ENCODE measurements at places on chromosomes 6 and 20.

GRCh38 chr20:51666126-51666525 lies 102.1 kb downstream of the ATP9A start:
- no peak for DNase-seq

DNA sequence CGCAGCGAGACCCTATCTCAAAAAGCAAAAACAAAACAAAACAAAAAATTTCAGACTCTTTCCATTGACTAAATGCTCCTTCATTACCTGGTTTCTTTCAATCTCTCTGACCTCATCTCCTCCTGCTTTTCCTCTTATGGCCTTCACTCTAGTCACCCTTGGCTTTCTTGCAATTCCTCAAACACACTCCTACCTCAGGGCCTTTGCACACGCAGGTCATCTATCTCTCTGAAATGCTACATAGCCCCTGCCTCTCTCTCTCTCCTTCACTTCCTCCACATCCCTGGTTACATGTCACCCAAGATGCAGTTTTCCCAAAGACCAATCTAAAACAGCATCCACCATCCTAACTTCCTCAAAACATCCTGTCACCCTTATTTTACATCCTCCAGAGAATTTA lies 96.8 kb downstream of the PREX1 start:
- no peak for DNase-seq

GRCh38 chr6:144544266-144544830 lies 259.2 kb downstream of the UTRN start:
- DNase-seq, result no peak

GRCh38 chr20:58021481-58021880 lies 207.0 kb downstream of the ANKRD60 start:
- no peak for DNase-seq

GRCh38 chr20:22652681-22653588 lies 68.6 kb upstream of the FOXA2 start:
- DNase-seq, result no peak

GRCh38 chr6:28005152-28005890 lies 48.3 kb downstream of the OR2B6 start:
- no peak for DNase-seq

GRCh38 chr6:64081453-64081852 lies 445.9 kb downstream of the PHF3 start:
- no peak for DNase-seq

DNA sequence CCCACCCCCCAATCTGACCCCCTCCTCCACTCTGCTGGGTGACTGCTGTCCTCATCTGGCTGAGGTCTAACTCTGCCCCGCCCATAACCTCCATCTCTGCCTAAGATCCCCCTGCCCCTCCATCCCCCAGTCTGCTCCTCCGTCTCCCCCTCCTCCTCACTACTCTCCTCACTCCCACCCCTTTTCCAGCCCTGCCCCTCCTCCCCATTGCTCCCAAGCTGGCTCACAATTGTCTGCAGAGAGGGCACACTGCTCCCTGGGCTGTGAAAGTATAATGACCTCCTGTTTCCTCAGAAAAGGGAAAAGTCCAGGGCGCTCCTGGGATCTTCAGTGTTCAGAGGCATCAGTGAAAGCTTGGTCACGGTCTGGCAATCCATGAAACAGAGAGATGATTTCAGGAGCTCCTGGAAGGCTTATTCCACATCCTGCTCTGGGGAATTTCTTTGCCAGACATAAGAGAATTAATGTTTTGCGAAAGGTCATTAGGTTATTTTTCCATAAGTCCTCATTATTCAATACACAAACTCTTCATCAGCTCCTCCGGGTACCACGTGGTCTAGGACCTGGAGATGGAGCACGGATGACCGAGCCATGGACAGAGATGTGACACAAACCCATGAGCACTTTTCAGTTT lies 21.5 kb downstream of the CST5 start:
- no peak for DNase-seq

- DNase-seq, result no peak
Observed at GRCh38 chr6:32114796-32115195, 5.7 kb upstream of the TNXB start.

DNA sequence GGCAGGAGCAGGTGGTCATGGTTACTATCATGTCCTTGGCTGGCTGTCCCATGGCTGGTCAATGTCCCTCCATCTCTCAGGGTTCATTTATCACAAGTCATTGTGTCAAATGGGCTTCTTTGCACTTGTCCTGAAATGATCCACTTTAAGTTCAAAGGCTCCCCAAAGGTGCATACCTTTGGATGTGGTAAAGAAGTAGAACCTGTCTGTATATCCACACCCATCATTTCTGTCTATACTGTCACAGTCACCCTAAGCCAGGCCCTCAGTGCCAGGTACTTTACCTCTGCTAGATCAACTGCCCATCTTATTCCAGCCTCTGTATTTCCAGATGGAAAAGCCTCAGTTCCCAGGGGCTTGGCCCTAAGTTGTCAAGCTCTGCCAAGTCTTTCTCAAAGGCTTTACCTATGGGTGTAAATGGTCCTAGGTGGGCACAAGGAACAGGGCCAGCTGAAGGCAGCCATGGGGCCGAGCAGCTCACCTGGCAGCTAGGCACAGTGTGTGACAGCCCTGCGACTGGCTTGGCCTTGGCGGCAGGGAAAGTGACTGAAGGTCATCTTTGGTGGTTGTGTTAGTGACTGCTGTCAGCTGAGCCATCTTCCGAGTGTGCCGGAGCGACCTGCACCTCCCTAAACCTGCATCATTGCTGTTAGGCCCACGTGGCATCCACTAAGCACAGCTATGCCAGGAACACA lies 198.4 kb downstream of the SYNDIG1 start:
- DNase-seq, result no peak

DNA sequence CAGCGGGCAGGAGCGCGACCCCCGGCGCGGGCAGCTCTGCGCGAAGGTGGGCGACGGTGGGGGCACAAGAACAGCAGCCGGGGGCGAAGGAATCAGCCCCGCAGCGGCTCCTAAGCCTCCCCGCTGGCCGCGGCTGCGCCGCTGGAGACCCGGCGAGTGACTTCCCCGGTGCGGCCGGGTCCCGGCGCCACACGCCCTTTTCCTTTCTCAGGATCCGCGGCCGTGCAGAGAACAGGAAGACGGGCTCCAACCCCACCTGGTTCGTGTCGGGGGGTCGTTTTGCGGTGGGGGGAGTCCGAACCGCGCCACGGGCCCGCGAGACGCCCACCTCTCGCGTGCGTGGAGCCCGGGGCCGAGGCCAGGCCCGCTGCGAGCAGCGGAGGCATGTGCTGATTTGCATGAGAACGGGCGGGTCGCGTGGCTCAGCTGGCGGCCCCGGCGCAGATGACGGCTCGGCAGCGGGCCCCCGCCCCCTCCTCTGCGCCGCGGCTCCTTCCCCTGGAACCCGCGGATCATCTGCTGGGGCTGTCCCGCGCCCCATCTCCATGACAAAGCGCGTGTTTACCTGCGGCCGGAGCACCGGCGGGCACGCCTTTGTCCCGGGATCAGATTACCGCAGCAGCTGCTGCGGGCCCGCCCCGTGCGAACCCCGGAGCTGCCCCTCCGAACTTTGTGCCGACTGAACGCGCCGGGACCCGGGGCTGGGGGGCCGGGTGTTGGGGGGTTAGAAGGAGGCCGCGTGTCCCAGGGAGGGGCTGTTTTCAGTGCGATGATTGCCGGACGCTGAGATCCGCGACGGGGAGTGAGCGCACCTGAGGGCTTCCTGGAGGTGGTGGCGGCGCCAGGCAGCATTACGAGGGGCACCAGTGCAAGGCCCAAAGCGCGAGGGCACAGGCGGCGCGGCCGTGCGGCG lies 4.9 kb upstream of the DLL1 start:
- DNase-seq, result peak; percentile 48

- DNase-seq, result no peak
Observed at GRCh38 chr20:34065260-34065659, 46.8 kb downstream of the EIF2S2 start.

DNA sequence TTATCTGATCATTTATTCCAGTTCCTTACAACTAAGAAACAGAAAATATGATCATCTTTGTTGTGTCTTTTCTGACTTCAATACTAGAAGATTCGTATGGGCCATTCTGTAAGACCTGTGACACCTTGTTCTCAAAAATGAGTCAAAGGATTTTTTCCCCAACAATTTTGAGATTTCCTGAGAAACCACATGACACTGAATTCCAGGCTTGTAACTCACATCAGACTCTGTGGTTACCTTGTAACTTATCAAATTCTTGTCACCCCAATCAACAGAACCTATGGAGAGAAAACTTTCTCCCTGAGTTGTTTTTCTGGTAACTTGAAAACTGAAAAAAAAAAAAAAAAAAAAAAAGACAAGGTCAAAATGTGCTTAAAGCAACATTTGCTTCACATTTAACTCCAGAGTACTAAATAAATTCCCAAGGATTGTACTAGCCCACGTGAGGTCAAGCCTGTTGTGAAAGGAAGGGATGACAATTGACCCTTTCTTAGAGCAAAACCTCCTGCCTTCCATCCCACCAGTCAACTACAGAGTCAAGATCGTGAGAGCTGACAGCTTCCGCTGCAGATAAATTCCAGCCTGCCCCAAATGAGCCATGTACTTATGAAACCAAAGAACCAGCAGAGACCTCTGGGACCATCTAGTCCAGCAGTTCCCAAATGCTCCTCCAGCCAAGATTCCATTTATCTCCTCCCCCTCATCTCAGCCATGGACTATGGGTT lies 140.3 kb downstream of the TBX18 start:
- no peak for DNase-seq

DNA sequence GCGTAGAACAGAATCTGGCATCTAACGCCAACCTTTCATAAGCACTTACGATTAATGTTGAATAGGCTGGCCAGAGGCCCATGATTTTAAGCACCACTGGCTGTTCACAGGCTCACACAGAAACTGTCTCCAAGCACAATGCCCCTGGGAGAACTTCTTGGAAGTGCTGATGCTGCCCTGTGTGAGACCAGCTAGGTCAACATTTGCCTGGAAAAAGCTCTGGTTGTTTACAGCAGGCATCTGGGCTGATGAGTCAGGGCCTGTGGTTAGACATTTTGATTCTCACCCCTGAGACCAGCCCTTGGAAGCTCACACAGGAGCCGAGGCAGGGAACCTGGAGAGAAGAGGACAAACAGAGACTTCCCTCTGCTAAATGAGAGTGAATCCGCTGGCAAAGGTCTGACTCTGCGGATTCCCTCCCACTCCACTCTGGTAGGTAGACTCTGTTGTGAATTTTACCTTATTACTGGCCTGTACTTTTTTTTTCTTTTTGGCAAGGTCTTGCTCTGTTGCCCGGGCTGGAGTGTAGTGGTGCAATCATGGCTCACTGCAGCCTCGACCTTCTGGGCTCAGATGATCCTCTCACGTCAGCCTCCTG lies 6.8 kb upstream of the SULF2 start:
- DNase-seq, result no peak

GRCh38 chr6:22668307-22668706 lies 98.9 kb downstream of the HDGFL1 start:
- no peak for DNase-seq

DNA sequence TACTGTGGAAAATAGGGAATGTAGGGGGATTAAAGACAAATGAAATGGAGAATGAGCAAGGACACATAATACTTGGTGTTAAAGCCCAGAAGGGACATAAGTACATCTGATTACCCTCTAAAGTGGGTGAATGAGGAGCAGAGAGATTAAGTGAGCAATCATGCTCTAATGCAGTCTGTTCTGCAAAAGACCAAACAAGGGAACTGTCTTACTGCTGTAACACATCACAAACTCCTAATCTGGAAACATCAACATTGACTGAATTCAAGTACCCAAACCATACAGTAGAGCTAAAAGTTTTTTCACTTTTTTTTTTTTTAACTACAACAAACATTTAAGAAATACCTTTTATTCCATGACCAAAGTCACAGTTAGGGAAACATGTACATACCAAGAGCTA lies 19.3 kb upstream of the SLC17A4 start:
- DNase-seq, result no peak

- no peak for DNase-seq
Observed at GRCh38 chr6:125406741-125407140, 105.0 kb upstream of the HDDC2 start.

DNA sequence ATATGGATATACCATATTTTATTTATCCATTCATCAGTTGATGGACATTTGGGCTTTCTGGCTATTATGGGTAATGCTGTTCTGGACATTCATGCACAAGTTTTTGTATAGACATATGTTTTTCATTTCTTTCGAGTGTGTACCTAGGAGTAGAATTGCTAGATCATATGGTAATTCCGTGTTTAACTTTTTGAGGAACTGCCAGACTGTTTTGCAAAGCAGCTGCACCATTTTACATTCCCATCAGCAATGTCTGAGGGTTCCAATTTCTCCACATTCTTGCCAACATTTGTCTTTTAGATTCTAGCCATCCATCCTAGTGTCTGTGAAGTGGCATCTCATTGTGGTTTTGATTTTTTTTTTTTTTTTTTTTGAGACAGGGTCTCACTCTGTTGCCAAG lies 20.8 kb downstream of the SRC start:
- DNase-seq, result no peak

DNA sequence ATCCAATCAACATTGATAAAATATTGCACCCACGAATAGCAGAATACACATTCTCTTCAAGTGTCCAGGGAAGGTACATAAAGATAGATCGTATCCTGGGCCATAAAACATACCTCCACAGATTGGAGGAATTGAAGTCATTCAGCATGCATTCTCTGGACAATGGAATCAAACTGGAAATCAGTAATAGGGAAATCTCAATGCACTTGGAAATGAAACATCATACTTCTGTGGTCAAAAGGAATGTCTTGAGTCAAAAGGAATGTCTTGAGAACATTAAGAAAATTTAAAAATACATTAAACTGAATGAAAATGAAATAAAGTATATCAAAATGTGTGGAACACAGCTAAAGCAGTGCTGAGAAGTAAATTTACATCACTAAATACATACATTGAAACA lies 138.8 kb downstream of the TFAP2A start:
- no peak for DNase-seq

DNA sequence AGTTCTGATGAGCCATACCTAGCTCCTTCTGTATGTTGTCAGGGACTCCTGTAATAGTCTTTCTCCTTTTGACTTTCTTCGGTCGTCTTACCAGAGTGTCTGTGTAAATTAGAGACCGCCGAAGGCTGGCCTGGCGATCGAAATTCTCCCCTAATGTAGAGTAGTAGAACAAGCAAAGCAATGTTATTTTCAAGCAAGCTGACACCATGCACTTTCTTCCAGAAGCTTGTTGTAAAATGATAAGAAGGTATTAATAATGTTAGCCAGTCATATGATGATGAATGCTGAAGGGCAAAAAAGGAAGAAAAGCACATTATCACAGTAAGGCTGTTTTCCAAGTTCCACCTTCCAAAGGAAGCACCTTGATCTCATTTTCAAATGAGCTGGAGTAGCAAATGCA lies 37.9 kb downstream of the HEBP2 start:
- DNase-seq, result no peak

- no peak for DNase-seq
Observed at GRCh38 chr6:53128842-53129241, 19.8 kb downstream of the GCM1 start.

DNA sequence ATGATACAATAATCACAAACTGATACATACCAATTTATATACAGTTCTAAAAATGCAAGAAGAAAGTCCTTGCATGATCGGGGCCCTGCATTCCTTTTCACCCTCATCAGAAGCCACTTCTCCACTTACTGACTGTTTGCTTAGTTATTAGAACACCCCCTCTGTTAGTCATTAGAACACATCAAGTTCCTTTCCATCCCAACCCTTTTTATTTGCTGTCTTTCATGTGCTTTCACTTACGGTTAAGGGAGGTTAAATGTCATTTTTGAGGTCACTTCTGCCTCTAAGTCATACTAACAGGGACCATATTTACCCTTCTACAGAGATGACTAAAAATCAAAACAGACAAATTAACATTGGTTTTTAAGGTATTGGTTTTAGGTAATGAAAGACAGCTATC lies 149.1 kb downstream of the LMBRD1 start:
- DNase-seq, result no peak

- DNase-seq, result no peak
Observed at GRCh38 chr6:12371151-12371550, 81.0 kb downstream of the EDN1 start.

- DNase-seq, result no peak
Observed at GRCh38 chr20:11716239-11716944, 201.3 kb upstream of the BTBD3 start.
